AG08396 (cell line): ENCODE measurements at places on chromosomes 3 and 15.

DNA sequence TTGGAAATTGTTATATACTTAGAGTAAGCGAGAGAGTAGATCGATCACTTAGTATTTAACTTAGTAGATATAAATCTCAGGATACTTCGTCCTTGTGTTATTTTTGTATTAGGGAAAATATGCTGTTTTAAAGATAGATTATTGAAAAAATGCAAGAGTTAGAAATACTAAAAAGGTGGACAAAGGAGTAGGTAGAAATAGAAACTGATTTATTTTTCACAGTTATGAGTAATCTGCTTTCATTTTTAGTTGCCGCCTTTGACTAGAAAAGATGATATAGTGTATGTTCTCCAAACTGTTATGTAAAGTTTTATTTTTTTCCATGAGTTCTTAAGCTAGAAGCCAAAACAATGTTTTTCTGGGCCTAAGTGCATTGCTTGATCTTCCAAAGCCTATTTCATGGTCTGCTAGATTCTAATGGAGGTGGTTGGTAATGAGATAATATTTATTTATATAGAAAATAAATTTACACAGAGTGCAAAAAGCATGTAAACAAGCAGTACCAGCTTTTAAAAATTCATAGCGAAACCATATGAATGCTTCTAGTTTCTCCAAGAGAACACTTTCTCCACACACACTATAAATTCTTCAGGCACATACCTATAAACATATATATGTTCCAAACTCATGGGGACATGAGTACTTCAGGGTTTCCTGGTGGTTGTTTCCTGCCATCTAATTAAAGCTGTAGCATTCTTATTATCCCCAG, 61.1 kb downstream of the DIPK2A start:
- DNase-seq = no peak

DNA sequence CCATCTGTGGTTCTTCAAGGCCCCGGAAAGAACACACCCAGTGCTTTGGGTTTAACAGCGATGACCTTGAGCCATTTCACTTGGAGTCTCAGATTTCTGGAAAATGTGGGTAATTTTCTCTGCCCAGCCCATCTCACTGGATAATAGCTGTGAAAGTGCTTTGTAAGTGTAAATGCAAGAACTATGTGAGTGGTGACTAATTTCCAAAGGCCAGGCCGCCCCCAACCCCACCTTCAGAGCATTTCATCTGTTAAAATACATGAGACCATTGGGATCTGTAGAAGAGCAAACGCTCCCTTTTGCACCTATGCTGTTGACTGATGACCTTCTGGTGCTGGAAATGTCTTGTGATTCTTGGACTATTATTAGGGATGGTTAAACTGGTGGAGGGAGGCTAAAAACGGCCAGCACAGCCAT, 196.8 kb upstream of the LPP start:
- no peak for DNase-seq

GRCh38 chr15:89368566-89369223, 34.1 kb upstream of the POLG start:
- no peak for DNase-seq

DNA sequence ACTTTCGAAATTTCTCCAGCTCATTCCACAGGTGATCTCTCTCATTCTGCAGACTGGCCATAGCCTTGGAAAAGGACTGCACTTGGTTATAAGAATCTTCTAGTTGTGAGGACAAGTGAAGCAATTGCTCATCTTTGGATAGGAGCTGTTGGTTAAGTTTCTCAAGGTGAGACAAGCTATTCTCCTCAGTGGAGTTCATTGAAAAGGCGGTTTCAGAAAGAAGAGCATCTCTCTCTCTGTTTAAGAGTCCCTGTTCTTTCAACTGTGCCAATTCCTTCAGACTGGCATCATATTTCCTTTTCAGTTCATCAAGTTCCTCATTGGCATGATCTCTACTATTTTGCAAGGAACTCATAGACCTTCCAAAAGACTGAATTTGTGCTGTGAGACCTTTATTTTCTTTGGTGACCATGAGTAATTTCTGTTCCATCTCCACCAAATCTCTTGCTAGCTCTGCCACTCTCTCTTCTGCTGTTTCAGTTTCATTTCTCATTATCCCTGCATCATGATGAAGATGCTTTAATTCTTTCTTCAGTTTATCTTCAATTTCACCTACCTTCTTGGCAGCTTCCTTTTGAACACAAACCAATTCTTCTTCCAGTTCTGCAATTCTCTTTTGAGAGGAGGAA, 30.2 kb upstream of the HCLS1 start:
- no peak for DNase-seq

DNA sequence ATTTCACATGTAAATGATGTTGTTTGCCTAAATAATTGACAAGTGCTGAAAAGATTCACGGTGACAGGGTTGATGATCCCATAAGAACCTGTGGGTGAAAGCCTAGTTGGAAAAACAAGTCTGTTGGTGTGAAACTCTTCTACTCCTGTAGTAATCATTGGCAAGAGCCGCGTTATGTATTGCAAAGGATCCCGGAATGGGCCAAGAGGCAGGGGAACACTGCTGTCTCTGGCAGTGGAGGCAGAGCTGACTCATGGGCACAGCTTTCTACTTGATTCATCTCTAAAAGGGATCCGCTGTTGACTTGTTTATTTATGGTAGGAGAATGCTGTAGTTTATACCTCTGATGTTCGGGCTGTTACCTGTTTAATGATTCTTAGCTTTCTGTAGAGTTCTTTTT, 63.1 kb downstream of the MAP6D1 start:
- DNase-seq = no peak

DNA sequence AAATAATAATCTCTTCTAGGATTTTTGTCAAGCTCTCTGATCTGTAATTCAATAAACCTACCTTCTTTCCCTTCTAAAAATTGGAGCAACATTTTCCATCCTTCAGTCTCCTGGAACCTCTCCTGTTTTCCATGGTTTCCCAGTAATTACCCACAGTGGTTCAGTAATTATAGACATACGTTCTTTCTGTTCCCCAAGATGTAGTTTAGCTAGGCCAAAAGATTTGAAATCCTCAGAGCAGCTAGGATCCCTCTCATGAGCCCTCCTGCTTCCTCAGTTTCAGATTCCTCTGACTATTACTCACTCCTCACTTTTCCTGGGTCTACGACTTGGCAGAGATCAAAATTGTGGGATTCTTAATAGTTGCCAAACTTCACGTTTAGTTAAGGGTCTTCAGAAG, 76.9 kb upstream of the IGSF10 start:
- no peak for DNase-seq

GRCh38 chr3:142057331-142057725, 92.0 kb downstream of the TFDP2 start:
- no peak for DNase-seq

DNA sequence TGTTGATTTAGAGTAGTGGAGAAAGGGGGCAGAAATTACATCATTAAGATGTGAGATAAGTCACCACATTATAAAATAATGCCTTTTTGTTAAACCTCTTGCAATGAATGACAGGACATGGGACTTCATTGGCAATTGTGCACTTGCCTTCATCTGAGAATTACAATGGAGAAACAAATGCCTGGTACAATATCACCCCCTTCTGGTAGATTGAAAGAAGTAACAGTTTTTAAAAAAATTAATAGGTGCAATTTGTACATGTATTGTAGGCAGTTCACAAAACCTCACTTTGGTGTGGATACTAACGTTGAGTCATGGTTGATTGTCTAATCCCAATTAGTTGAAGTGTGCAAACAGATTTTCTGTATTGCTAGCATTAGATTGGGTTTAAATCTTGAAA, 4.6 kb upstream of the P2RY14 start:
- peak; percentile 35 for DNase-seq

DNA sequence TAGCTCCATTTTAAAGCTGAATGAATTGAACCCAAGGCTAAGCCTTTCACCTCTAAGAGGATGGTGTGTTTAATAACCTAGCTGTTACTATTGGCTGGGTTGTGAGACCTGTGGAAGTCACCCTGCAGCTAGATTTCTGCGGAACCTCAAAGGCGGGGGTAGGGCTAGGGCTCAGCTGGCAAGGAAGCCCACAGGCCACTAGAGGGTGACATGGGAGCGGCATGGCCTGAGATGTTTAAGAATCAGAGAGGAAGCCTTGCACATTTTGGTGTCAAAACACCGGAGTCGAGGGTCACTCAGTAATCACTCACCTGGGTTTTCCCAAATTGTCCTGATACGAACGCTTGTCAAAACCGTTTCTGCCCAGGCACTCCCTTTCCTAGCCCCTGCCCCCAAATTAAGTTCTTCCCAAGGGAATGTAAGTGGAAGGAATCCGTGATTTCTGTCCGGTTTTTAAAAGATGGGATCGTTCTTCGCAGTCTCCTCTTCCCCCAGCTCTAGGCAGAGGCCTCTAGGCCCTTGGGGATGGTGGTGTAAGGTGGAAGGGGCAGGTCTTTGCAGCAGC, 3.8 kb upstream of the ACAD9 start:
- DNase-seq = peak; percentile 37

- no peak for DNase-seq
Observed at GRCh38 chr3:141632779-141633374, 105.2 kb upstream of the RNF7 start.

DNA sequence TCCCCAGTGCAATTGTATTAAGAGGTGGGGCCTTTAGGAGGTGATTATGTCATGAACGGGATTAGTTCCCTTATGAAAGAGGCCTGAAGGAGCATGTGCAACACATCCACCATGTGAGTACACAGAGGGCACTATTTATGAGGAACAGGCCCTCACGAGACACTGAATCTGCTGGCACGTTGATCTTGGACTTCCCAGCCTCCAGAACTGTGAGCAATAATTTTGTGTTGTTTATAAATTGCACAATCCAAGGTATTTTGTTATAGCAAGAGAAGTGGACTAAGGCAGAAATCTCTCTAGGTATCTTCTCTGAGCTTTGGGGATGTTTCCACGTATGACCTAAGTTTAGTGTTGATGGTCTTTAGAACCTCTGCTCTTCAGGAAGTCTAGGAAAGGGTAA, 149.3 kb upstream of the CBLB start:
- DNase-seq = no peak

GRCh38 chr3:130783629-130784028, 37.0 kb upstream of the PIK3R4 start:
- no peak for DNase-seq

DNA sequence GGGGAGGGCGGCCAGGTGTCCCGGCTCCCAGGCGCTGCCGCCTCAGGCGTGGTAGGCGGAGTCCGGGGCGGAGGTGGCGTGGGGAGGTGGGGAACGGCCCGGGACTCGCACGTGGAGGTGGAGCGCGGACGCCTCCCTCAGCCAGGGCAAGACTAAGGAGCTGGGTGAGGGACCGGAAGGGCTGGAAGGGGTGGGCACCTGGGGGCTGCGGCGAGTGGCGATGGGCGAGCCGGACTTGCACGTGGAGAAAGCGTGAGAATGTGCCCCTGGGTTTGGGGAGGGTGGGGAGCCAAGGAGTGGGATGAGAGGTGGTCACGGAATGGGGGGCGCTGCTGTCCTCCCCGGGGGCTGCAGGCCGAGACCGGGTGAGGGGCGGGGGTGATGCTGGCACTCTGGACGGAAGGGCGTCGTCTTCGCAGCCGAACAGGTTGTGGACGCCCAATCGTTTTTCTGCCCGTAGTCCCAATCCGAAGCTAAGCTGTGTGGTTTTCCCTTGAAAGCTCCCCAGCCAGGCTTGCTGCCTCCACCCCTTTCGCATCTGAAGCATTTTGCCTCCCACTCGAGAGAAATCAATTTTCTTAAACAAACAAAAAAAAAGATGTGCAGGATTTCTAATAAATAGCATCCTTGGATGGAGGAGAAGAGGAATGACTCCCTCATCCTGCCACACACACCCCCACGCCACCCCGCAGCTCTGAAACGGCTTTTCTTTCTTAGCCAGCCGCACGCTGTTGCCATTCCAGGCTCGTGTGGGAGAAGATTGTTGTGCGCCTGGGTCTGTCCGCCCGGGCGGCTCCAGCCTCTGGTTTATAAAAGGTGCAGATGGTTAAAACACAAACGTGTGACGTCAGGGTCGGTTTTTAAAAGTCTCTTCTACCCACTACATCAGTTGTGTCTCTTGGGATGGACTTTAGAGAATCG, 62.5 kb upstream of the ANKRD28 start:
- peak; percentile 66 for DNase-seq

- DNase-seq = no peak
Observed at GRCh38 chr3:194996746-194997145, 274.2 kb downstream of the XXYLT1 start.

DNA sequence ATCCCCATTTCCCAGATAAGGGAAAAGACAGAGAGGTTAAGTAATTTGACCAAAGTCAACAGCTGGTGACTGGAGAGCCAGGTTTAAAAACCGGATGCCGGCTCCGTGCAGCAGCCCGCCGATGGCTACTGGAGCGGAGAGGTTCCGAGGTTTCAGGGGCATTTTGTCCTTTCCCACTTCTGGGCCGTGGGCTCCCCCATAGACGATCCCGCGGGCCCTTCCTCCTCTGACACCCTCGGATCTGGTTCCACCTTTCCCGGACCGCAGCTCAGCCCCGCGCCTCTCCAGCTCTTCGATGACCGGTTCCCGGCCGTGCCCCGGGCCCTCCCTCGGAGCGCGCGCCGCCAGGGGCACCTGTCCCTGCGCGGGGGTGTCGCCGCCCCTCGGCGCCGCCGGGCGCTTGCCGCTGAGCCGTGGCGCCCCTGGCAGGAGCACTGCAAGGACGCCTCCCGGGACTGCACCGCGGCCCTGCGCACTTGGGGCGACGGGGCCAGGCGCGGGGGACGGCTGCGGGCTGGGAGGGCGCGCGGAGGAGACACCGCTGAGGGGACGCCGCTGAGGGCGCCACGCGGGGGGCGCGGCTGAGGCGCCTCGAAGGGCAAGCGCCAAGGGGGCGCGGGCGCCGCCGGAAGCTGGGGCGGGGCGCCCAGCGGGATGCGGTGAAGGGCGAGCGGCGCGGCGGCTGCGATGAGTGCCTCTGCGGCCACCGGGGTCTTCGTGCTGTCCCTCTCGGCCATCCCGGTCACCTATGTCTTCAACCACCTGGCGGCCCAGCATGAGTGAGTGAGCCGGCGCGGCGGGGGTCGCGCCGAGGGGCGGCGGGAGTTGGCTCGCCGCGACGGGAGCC, at the start of gene TM6SF1:
Gene TM6SF1 (plus strand): TSS at position 652 of the 847 bp plus-strand sequence. CDS start 36 bp downstream, at position 688.
- DNase-seq = peak; percentile 44

- no peak for DNase-seq
Observed at GRCh38 chr3:184375747-184376461, 2.1 kb downstream of the THPO start.

DNA sequence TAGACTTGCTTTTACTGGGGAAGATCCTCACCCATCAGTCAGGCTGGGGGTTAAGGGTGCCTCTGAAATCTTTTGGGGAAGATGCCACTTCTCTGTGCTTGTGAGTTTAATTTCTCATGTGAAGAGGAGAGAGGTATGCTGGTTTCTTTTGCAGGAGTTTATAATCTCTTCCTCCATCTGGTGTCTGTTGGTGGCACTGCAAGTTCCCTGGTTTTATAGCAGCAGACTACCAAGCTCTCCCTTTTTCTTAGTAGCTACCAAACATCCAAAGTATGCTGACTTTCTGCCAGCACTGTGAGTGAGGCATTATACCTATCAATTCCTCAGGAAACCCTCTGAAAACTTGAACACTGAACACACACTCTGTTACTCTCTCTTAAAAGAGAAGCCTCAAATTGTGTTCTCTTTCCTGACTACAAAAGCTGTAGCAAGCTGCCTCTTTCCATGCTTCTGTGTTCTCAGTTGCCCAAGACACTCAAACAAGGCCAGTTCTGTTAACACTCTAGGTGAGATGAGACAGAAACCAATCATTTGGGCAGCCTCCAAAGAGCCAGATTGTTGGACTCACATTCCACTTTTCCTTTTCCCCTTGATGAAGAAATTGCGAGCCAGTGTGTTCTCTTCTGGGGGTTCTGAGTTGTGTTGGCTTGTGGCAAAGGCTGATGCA, 299.5 kb downstream of the GAP43 start:
- peak; percentile 28 for DNase-seq

GRCh38 chr3:115517457-115518050, 105.8 kb upstream of the GAP43 start:
- DNase-seq = no peak
